Urothelium cell line (cell line): ENCODE measurements at places on chromosomes 5 and 9.
A peak's percentile ranks its signal among the peaks of the same experiment; 100 is the strongest.

GRCh38 chr5:139863361-139863760 lies 67.8 kb downstream of the PSD2 start:
- no peak for DNase-seq

GRCh38 chr9:132849185-132849706 lies 28.8 kb downstream of the AK8 start:
- no peak for DNase-seq

- DNase-seq = no peak
Measured at GRCh38 chr9:99253134-99253533, 31.1 kb downstream of the SEC61B start.

DNA sequence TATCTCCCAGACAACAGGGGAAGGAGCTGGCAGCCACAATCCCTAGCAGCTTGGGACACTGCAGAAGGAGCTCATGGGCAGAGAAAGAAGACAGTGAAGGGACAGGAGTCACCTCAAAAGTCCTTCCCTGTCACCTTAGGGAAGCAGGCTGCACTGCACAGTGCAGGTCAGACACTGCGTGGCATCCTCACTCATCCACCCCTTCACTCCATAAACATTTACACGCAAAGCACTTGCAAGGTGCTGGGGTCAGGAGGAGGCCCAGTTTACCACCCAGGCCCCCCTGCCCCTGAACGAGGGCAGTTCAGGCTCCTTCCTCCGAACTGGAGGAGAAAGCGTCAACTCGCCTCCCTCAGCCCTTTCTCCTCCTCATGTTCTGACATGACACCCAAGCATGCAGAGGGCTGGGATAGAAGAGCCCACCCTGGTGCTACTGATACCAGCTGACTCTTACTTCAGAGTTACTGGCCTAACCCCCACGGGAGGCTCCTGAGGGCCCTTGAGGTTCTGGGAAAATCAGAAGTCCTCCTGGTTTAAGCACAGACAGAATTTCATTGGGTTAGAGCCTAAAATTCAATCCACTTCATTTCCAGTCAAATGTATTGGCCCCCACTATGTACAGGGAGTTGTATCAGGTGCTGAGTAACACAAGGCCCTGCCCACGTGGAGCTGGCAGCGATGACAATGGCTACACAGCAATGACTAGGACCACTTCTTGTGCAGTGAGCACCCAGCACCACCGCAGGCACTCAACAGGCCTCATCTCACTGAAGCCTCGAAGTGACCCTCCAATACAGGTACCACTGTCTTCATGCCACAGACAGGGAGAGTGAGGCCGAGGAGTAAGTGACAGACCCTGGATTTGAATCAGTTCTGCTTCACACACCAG lies 70.4 kb downstream of the RAPGEF1 start:
- DNase-seq = no peak

DNA sequence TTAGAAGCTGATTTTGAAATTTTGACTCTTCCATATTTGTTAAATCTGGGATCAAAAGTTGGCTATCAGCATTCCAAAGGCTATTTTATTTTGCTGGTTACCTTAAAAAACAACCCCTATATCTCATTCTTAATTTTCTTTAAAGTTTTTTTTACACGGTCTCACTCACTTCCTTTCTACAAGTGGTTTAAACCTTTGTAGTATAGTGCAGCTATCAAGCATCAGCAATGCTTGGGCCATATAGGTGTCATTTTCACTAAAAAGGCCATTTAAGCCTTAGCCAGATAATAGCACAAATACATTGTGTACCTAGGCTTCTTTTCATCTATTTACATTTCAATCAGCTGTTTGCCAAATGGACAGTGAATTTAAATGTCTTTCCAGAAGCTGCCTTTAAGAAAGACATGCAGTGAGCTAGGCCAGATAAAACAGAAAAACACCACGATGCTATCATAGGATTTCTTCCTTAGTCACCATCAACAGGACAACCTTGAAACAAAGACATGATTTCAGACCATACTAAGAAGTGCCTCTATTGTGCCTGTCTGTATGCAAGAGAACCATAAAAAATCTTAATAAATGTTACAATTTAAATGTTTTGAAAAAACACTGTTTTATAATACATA lies 104.2 kb downstream of the RAPGEF6 start:
- no peak for DNase-seq

DNA sequence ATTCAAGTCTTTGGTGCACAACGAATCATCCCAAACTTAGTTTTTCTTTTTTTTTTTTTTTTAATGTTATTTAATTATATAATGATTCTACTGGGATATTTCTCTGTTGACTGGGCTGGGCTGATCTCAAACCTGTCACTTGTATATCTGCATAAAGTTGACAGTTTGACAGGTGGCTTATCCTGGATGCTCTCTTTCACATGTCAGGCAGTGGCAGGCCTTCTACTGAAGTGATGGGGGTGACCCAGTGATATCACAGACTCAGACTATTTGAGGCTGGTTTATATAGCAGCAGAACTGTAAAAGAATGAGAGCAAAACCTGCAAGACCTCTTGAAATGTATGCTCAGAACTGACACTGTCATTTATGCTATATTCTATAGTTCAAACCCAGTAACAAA lies 1813.5 kb upstream of the CDH6 start:
- DNase-seq = no peak

DNA sequence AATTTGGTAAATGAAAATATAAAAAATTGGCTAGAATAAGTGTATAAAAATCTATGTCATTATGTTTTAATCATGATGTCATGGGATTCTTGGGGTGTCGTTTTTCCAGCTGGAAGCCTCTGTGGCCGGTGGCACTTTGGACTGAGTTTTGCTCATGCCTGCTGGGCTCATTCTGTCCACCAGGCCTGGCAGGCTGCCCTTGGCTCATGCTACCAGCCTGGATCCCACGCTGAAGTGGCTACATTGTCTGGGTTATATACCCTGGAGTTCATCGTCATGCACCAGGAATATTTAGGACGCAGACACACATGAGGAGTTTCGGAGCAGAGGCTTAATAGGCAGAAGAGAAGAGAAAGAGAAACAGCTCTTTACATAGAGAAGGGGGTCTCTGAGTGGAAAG lies 1913.7 kb upstream of the WWC1 start:
- DNase-seq = no peak

GRCh38 chr5:32625547-32625946 lies 40.2 kb downstream of the SUB1 start:
- DNase-seq = no peak

- peak; percentile 35 for DNase-seq
Measured at GRCh38 chr9:87793292-87793691, 67.4 kb downstream of the CTSL start.

- no peak for DNase-seq
Measured at GRCh38 chr5:102996011-102996575, 123.8 kb downstream of the GIN1 start.

DNA sequence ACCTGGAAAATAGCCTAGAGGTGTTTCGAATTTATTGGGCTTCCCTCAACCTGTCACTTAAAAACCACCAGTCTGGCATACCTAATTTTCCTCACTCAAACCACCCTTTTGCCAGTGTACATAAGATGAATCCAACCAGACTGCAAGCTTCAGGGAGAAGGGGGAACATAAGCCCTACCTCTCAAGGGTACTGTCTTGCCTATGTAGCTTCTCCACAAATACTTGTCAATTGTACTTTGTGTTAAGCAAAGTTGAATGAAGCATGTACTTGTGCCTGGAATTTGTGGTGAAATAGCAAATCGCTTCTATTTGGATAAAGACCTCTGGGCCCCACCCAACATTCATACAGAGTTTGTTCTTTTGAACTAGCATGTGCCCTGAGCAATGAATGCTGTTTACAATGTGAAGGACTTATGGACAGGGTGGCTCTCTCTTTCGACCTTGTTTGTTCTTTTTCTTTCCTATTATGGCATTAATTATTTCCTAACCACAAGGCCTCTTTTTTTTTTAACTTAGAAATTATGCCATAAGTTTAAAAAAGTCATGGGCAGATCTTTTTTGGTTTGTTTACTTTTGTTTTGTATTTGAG lies 580.2 kb downstream of the EBF1 start:
- no peak for DNase-seq

- DNase-seq = no peak
Measured at GRCh38 chr5:171644536-171644935, 141.1 kb upstream of the SMIM23 start.

- no peak for DNase-seq
Measured at GRCh38 chr9:77521091-77521490, 127.0 kb downstream of the GNA14 start.

- DNase-seq = no peak
Measured at GRCh38 chr5:170186156-170186555, 46.6 kb upstream of the C5orf58 start.

- DNase-seq = no peak
Measured at GRCh38 chr9:135790850-135791249, 88.9 kb downstream of the KCNT1 start.
